ENCODE measurements at places on chromosomes 2 and 18. TPM values are rescaled to one million over a fixed set of nuclear protein-coding genes. Genes with fewer than 3 reads are reported as not detected.

The NPAS2 gene
- total RNA-seq: 23.9 TPM

The ZNF521 gene
- total RNA-seq: 1.6 TPM

The FBXO48 gene
- total RNA-seq: 1.3 TPM

The AQP12A gene
- not detected for total RNA-seq

The CFAP65 gene
- total RNA-seq: 0.05 TPM

The ATP8B1 gene
- 12.1 TPM for total RNA-seq

The GLI2 gene
- 0.30 TPM for total RNA-seq

DNA sequence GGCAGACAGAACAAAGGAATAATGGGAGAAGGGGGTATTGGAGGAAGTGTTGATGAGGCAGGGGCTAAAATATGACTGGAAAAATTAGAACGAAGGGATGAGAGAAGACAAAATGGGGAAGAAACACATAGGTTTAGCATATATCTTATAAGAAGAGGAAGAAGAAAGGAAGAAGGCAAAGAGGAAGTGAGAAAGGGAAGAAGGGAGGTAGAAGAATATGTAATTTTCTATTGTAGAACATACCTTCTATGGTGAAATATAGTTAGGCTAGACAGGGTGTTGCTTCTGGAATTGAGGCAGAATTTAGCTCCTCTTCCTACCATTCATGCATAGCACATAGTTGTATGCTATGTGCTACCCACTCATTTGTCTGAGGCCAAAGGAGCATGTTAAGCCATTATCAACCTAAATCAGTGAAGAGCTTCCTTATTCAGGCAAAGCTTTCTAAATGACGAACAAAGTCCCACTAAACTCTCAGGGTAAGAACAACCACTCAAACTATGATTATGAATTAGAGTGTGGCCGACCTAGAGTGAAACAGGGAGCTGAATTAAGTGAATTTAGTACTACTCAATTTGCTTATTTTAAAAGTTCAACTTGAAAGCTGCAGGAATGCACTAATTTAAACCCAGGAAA, 180.9 kb upstream of the GALNT5 start:
- no peak for DNase-seq

DNA sequence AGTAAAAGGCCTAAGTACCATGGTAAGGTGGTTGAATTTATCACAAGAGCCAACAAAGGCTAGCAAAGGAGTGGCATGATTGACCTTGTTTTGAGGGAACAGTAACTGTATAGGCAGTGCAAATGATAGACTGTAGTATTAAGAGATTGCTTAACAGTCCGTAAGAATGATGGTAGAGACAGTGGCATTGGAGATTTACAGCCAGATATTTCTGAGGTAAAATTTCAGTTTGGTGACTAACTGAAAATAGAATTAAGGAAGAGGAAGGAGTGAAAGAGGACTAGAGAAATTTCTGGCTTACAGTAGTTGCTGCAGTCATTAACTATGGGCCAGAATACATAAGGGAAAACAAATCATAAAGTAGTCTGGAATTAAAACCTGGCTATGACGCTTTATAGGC, 4.4 kb upstream of the BAZ2B start:
- no peak for DNase-seq

GRCh38 chr18:70653671-70654070, 364.8 kb downstream of the SOCS6 start:
- DNase-seq: no peak

- no peak for DNase-seq
Measured at GRCh38 chr2:23597687-23598086, 212.7 kb downstream of the KLHL29 start.

DNA sequence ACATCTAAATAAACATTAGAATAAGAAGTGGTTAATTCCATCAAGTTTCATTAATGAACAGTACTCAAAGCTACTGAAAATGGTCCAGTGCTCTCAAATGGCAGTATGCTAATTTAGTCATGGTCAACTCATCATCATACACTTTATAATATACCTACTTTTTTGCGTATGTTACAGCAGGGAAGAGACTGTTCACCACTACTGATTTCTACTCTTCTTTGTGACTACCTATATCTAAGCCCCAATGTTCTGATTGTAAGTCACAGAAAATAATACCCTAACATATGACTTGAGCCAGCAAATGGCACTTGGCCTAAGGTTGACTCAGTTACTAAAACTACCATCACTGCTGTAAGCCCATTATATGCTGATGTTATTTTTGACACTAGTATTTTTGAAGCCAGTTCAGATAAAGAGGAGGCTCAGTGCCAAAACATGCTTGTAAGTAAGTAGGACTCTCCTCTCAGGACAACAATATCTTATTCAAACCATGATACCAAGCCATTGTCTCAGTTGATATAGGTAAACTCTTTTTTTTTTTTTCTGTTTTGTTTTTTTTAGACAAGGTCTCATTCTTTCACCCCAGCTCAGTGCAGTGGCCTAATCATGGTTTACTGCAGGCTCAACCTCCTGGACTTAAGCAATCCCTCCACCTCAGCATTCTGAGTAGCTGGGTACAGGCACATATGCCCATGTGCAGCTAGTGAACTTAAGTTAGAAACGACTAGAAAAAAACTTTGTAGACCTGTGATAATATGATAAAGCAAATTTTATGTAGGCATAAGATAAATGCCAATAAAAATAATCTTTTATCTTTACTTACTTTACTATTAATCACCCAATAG, 266.9 kb downstream of the ZNF385B start:
- DNase-seq: no peak

DNA sequence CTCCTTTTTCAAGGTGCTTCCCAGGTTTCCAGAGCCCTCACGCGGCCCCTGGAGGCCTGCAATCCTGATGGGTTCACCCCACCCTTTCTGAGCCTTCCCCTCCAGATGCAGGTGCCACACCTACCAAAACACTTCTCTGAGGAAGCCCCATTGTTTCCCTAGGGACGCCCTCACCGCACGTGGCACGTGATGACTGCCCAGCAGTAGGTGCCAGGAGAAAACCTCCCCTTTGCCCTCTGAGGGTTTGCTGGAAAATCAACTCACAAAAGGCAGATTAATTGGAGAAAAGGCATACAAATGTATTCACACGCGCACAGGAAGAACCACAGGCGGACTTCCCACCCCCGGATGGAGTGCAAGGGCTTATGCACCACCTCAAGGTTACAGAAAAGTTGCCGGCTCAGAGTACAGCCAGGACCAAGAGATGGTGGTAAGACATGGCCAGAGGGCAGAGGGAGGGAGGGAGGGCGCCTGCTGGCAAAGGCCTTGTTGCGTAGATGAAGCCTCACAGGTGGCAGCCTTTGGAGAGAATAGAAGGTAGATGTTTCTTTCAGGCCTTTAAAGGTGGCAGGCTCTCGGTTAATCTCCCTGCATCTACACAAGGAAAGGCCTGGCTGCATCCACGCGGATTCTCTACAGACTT, 269.4 kb upstream of the RAB6C start:
- DNase-seq: no peak

GRCh38 chr2:41101281-41101680, 649.4 kb upstream of the SLC8A1 start:
- no peak for DNase-seq

- no peak for DNase-seq
Measured at GRCh38 chr18:74155276-74155675, 7.0 kb downstream of the TIMM21 start.

DNA sequence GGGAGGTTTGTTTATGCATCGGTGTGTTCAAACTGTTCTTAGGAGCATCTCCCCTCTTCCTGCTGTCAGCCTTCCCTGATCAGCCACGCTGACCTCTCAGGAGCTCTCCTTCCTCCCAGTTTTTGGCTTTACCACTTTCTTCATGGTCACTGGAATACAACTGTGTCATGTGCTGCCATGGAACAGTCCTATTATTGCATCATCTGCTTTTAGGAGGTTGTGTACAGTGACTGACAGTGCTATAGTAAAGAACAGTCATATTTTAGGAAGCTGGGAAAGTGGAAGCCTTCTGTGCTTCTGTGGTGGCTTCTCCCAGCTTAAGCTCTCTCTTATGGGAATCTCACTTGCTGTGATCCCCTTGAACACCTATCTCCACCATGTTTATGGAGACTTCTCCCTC, 165.5 kb downstream of the TPGS2 start:
- DNase-seq: no peak

DNA sequence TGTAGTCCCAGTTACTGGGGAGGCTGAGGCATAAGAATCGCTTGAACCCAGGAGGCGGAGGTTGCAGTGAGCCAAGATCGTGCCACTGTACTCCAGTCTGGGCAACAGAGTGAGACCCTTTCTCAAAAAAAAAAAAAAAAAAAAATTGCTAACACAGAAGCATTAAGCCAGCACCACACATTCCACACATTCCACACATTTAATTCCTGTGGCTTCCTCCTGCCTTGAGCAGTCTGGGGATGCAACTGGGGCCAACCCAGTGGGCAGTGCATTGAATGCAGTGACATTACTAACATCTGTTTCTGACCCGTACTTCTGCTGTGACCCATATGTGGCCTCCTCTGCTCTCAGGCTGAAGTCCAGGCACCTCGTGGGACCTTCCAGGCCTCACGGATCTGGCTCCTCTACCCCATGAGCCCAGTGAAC, 107.0 kb downstream of the BCL2L11 start:
- no peak for DNase-seq

DNA sequence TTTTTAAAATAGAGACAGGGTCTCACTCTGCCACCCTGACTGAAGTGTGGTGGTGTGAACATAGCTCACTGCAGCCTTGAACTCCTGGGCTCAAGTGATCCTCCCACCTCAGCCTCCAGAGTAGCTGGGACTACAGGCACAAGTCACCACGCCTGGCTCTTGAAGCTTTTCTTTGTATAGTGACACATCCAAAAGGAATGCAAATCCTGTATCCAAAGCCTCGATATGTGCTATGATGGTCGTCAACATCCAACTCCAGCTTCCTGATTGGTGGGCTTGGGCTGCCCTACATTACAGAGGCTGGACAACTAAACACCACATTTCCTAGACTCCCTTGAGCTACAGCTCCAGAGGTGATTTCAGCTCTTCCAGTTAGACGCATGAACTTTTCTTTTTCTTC, 101.7 kb upstream of the PGAP1 start:
- DNase-seq: no peak

- no peak for DNase-seq
Measured at GRCh38 chr2:180130403-180130802, 123.3 kb upstream of the CWC22 start.

Data from left lobe of liver (tissue), 2 donors.